ENCODE measurements at places on chromosomes 4 and X.

DNA sequence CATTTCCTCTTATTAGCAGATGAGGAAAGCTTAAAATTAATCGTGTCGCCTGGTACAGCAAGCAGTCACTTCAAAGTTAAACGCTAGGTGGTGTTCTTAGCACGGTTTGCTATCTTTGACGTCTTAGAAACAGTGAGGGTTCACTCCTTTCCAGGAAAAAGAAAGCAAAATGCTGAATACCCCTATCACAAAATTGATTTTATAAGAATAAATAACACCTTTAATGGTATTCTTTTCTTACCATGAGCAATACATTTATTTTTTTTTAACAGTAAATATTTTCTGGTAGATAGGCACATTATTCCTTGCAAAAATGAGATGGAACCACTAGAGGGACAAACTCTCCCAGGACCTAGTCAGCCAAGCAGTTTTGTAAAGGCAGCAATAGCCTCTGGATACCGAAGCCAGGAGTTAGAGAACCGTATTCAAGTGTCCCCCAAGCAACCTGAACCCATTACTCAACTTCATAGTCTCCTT, 153.9 kb downstream of the KDR start:
- no peak for DNase-seq

DNA sequence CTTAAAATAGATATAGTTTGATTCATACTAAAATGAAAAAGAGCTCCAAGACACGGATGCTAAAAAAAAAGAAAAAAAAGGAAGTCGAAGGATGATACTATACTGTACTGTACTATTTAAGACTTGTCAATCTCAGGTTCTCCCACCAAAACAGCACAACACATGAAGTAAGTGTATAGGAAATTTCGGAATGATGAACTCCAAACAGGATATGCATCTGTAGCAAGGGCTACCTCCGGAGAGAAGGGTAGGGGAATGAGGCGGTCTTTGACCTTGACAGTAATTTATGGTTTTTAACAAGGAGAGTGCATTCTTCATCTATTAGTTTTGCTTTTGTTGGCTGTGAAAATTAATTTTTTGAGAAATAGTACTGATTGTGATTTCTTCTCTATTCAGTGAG, 541 bp upstream of the FIP1L1 start:
- no peak for DNase-seq

DNA sequence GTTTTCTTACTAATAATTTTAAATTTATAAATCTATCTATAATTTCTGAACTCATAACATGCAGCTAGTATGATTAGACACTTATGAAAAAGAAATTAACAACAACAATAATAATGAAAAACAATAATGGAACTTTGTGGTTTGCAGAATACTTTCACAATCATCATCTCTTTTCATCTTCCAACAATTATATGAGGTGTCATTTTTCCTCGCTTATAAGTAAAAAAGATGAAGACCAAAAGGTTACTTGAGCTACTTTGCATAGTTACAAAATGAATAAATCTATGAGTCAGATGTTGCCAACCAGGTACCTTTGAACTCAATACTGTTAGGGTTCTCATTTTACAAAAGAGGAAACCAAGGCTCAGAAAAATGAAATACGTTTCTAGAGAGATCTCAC, 98.5 kb upstream of the ELOVL6 start:
- no peak for DNase-seq

DNA sequence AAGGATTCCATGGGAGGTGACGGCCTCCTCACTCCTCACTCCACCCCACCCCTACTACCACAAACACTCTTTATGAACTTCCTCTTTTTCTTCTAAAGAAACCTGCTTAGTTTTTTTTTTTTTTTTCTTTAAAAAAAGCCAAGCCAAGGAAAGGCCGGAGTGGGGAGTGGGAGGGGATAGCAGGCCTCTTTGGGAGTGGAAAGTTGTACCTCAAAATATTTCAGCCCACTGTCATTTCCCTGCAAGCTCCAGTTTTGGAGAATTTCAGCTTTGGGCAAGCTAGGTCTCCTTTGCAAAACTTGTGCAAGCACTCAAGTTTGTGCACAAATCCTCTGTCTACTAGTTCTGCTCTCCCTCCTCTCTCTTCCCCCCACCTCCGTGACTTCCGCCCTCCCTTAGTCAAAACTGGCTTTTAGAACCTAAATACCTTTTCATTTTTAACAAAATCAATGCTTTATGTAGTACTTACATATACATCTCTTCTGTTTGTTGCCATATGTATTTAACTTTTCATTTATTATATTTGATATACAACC, 512 bp upstream of the ANTXR2 start:
- no peak for DNase-seq

GRCh38 chrX:16310326-16310725, 143.0 kb downstream of the MAGEB17 start:
- DNase-seq = no peak

DNA sequence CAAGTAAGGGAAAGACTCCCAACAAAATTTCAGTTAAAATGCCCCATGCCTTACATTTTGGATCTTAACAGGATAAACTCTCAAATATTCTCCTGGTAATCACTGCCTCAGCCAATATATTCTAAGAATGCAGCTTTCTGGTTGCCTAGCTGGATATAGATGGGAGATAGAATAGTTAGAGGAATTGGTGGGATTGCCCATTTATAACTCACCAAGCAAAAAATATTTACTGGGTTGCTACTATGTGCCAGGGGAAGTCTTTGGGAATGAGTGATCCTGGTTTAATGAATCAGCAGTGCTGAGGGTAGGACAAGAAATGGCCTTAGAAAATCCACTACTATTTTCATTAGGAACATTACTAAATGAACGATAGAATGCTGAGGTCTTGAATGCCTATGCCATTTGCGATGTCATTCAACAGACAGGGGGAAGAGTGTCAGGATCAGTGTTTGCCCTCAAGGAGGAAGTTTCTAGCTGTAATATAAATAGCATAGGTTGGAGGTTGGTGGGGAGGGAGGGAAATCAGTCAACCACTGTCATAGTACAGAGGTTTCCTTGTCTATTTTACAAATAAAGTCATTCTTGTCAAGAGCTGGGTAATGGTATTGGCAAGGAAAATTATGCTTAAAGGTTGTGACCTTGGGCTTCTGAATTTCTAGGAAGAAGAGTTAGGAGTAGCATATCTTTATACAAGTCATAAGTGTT, 63.5 kb downstream of the ENOPH1 start:
- DNase-seq = no peak

DNA sequence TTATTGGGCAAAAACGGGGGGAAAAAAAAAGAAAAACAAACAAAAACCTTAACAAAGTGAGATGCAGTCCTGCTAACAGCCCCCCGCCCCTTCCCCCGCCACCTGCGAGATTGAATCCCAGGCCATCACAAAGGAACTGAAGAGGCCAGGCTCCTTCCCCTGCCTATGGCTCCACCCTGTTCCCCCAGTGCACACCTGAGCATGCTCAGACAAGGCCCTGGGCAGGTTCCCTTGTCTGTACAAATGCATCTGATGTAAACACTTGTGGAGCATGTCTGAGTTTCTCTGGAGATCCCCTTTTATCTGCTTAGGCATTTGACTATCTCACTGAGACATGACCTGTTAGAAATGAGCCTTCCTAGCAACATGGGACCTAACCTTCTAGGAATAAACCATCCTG, 983.7 kb upstream of the PABPC4L start:
- DNase-seq = no peak

DNA sequence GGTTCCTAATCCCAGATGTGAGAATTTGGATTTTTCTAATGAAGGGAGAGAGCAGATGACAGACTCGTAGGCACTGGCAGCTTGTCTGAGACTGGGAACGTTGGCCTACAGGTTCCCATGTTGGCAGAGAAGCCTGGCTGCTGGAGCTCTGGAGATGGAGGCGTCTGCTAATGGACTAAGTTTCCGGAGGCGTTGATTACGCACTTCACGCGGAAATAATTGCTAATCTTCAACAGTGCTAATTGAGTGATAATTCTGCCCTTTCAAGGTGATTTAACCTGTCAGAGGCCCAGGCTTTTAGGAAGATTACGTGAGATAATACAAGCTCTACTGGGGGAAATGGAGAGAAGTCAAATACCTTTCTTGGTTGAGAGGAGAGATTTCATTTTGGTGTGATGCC, 77.4 kb downstream of the PSAPL1 start:
- DNase-seq = no peak

GRCh38 chrX:104795804-104796203, 229.8 kb downstream of the IL1RAPL2 start:
- no peak for DNase-seq

- DNase-seq = peak; percentile 62
These were observed 203.4 kb downstream of the CCNG2 start for GRCh38 chr4:77360451-77360850.

DNA sequence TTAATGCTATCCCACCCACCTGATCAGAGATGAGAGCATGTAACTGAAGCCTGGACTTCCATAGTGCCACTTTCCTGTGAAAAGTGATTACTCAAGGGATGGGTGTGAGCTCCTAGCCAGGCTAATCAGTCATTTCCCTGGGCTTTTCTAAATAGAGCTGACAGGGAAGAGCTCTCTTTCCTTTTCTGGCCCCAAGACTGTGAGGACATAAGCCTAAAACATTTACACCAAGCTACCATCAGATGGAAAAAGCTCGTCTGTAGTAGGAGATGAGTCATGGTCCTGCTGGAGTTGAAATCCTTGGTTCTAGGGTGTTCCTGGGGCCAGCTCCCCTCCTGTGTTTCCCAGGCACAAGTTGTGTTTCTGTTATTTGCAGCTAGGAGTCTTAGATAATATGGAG, 52.4 kb upstream of the NDP start:
- DNase-seq = no peak

DNA sequence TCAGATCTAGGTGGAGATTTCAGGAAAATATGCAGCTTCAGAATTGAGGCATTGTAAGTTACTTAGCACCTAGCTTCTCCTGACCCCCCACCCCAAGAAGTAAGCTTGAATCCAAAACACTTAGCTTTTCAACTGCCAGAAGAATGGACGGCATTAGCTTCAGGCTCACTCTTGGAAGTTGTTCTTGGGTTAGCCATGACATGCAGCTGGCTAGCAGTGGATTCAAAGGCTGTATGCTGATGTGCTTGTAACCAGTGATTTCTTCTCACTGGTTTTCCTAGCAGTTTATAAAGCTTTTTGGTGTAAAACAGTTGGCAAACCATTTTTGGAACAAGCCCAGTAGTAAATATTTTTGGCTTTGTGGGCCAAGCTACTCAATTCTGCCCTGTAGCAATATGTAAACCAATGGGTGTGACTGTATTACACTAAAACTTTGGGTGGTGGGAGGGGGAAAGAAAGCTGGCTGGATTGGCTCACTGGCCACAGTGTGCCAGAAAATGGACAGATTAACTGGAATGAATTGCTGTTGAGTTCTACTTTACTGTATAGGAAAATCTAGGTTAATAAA, 85.6 kb downstream of the SHROOM2 start:
- DNase-seq = no peak

- DNase-seq = peak; percentile 66
These were observed 53.8 kb downstream of the VSIG4 start for GRCh38 chrX:65985922-65986588.

GRCh38 chr4:139743027-139743426, 77.4 kb downstream of the MGST2 start:
- DNase-seq = no peak

DNA sequence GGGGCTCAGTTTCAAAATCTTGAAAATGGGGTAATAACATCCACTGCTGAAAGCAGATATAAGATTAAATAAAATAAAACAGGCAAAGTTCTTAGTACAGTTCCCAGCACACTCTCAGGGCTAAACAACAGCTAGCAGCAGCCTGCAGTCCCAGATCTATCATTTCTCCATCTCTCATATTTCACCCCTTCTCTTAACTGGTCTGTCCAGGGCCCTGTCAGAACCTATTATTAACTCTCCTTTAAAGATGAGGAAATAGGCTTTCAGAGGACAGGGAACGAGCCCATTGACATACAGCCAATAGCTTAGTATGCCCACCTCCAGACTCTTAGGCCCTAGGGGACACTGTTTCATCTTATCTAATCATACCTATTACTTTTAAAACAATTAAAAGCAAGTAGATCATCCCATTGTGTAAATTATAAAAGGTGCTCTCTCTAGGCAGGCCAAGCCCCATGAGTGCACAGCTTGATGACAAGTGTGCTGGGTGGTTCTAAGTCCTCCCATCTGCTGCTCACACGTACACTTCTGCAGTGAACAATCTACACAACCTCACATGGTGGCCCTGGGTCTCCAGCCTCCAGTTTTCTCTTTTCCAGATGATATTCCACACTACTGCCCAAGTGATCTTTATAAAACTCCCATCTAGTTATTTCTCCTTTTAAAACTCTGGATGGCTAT, 119.0 kb downstream of the APBB2 start:
- no peak for DNase-seq

GRCh38 chrX:76550016-76550415, 122.5 kb downstream of the MAGEE1 start:
- no peak for DNase-seq

DNA sequence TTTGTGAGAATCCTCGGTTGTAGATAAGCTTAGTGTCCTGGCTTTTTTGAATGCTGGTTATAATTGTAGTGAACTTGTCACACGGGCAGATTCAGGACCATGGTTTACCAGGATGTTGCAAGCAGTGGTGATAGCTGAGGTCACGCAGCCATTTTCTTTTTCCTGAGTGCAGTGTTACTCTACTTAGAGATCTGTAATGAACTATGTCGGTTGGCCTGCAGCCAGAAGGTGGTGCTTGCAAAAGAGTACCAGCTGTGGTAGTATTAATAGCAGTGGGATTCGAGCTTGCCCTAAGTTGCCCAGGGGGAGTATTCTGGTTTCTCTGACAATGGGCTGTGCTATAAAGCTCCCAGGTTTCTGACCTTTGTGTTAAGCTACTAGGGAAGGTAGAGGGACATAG, 368.9 kb downstream of the SLITRK2 start:
- DNase-seq = no peak

DNA sequence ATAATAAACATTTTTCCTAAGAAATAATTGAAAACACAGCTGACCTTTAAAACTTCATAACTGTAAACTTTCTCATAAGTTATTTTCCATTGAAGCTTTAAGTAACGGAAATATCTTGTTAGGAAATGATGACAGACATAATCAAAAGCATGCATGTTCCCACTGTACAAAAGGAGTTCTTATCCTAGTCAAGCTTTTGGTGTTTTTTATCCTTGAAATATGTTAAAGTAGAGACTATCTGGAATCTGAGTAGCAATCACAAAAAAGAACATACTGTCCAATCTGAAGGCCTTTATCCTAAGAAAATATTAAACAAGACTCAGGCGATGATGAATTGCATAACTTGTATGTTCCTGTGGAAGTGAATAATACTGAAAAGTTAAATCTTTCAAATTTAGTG, 14.4 kb downstream of the GEMIN8 start:
- no peak for DNase-seq

DNA sequence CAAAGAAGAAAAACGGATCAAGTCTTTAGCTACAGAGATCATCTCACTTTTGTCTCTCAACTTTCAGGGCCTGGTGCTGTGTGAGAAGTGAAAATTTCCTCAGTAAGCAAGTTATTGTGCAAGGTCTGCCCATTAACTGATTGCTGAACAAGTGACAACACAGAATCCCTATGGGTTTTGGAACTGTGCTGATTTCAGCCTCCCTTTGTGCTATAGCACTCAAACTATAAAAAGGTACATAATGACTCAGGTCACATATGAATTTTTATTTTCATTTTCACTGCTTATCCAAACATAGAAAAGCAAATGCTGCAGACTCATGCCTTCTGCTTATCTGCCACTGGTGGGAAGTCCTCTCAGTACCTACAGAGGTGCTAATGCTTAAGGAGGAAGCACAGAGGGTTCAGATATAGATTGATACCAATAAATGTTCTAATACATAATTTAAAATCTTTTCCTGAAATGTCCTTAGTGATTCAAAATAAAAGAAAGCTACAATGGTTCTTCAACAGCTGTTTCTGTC, 576.2 kb upstream of the CT83 start:
- no peak for DNase-seq

GRCh38 chr4:129394635-129395034, 298.7 kb downstream of the C4orf33 start:
- DNase-seq = no peak

GRCh38 chr4:78788007-78788889, 12.1 kb downstream of the BMP2K start:
- no peak for DNase-seq
